ENCODE measurements at places on chromosomes 4 and X. TPM values are rescaled to one million over a fixed set of nuclear protein-coding genes. Genes with fewer than 3 reads are reported as not detected.

GRCh38 chr4:26051240-26051639, 137.2 kb downstream of the SMIM20 start:
- no peak for DNase-seq

- no peak for DNase-seq
Observed at GRCh38 chr4:184968366-184968765, 49.9 kb upstream of the HELT start.

Gene GRIA3
- 2.2 TPM for total RNA-seq

Gene PABPC5
- total RNA-seq = 10.0 TPM

Gene FMR1
- total RNA-seq = 52.2 TPM

All from neural crest cell (in vitro differentiated cells).